ENCODE measurements at places on chromosomes 6 and 20. TPM values are rescaled to one million over a fixed set of nuclear protein-coding genes. Genes with fewer than 3 reads are reported as not detected.

- H3K4me1 ChIP-seq: no peaks in the 10 kb centered on the region
- H3K4me3 ChIP-seq: no peak overlapping the region
- no peaks in the 10 kb centered on the region for H3K36me3 ChIP-seq
- DNase-seq: peak; percentile 40
- no peak overlapping the region for H3K27ac ChIP-seq
- H3K27me3 ChIP-seq: peaks cover 7% of the 10 kb centered on the region
Measured at GRCh38 chr6:6315660-6316059, 4.8 kb downstream of the F13A1 start.

GRCh38 chr6:142900227-142900971 lies 44.6 kb downstream of the HIVEP2 start:
- no peak for DNase-seq
- H3K27ac ChIP-seq: no peak overlapping the region
- peaks cover 15% of the 10 kb centered on the region for H3K4me1 ChIP-seq
- H3K27me3 ChIP-seq: no peaks in the 10 kb centered on the region
- no peaks in the 10 kb centered on the region for H3K36me3 ChIP-seq

DNA sequence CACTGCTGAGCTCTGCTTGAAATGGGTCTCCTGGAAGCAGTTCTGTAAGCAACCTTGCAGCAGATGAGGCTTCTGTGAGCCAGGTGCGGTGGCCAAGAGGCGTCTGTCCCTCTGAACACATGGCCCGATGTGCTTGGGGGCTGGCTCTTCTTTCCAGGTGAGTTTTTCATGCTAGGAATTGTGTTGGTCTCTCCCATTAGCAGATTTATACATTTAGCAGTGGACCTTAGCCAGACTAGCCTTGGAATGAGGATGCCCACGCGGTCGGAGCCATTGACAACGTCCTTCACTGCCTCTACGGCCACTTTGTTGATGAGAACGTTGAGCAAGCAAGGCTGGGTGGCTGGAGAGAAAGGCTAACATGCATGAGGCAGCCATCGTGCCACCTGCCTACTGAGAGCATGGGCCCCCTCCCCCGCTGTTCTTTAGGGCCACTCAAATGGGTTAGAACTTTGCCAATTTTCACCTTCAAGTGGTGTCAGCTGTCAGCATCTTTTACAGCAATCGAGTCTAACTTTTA lies 33.5 kb downstream of the ERMARD start:
- DNase-seq: no peak
- H3K27ac ChIP-seq: no peak overlapping the region
- peaks cover 4% of the 10 kb centered on the region for H3K27me3 ChIP-seq

DNA sequence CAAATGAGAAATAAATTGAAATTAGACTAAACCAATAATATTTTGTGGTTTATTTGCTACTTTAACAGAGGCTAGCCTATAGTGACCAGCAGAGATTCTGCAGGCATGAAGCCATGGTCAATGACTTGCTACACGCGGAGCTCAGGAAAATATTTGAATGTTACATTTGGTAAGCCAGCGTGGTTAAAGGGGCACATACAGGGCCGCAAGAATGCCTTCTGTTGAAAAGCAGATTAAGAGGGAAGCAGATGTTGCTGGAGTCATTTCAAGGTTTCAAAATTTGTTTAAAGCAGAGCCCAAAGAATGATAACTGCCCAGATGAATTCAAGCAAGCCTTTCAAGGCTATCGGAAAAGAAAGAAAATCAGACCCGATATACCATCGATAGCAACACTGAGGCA lies 294.3 kb upstream of the MAN1A1 start:
- no peaks in the 10 kb centered on the region for H3K36me3 ChIP-seq
- H3K27ac ChIP-seq: no peak overlapping the region
- H3K27me3 ChIP-seq: no peaks in the 10 kb centered on the region
- no peak for DNase-seq
- no peaks in the 10 kb centered on the region for H3K4me1 ChIP-seq

DNA sequence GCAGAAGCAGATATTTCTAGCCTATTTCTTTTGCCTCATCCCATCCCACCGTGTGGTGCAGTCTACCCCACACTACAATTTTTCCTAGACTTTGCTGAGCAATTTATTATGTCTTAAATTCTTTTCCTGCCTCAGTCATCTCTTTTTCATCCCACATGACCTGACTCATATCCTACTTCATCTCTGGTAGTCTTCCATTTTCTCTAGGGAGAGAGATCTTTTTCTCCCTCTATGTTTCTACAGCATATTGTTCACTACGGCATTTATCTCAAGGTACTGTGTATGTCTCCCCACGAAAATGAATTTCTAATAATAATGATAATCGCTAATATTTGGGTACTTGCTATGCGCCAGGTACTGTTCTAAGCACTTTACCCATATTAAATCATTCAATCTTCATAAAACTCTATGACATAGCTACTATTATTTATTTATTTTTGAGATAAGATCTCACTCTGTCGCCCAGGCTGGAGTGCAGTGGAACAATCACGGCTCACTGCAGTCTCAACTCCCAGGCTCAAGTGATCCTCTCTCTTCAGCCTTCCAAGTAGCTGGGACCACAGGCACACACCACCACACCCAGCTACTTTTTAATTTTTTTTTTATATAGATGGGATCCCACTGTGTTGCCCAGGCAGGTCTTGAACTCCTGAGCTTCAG lies 15.6 kb downstream of the PDSS2 start:
- no peaks in the 10 kb centered on the region for H3K27me3 ChIP-seq
- no peaks in the 10 kb centered on the region for H3K36me3 ChIP-seq

The PXDC1 gene
- total RNA-seq: 34.4 TPM

DNA sequence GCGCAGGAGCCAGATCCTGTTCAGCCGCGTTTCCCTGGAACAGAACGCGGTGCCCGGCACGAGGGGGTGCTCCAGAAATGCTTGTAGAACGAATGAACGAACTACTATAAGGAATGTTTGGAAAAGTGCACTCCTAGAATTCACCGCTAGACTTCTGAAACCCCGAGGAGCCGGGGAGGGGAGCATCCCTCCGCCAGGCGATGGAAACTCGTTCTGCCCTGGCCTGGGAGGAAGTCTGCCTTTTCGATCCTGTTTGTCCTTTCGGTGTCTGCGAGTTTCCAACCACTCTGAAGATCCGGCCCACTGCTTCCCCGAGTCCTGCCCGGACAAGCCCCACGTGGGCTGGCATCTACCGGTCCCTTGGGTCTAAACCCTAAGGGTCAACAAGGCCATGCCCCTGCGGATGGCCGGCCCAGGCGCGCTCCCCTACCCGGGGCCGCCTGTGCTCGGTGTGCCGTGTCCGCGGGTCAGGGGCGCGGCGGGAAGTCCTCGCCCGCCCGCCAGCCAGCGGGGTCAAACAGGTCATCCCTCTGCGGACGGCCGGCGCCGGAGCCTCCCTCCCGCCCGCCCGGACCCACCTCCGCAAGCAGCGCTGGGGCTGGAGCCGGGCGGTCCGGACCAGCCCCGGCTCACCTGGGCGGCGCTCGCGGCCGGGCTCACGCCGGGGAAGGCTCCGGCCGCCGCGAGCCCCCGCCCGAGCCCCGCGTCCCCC lies 526 bp downstream of the SULF2 start:
- peaks cover 45% of the 10 kb centered on the region for H3K4me1 ChIP-seq
- H3K27ac ChIP-seq: peak overlapping the region; percentile 79
- no peaks in the 10 kb centered on the region for H3K27me3 ChIP-seq
- no peaks in the 10 kb centered on the region for H3K36me3 ChIP-seq
- peak overlapping the region; percentile 32 for H3K4me3 ChIP-seq
- DNase-seq: peak; percentile 51

The OPRM1 gene
- total RNA-seq: not detected

DNA sequence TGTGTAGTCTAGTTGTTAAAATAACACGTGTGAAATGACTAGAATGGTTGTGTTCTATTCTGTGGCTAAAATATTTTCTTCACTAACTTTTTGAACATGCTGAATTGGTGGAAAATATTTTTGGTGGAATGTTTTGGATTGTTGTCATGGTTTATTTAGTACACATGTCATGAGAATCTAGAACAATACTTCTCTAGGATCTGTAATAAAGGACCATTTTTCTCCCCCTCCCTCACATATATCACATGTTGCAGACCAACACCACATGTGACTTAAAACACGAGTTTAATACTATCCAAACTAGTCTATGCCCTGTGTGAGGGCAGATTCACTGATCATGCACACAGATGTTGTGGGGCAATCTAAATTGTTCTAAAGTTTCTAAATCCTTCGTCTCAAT lies 29.2 kb downstream of the FIG4 start:
- H3K4me3 ChIP-seq: no peak overlapping the region
- no peaks in the 10 kb centered on the region for H3K27me3 ChIP-seq
- no peak for DNase-seq
- H3K27ac ChIP-seq: no peak overlapping the region
- peaks cover 42% of the 10 kb centered on the region for H3K36me3 ChIP-seq
- no peaks in the 10 kb centered on the region for H3K4me1 ChIP-seq

DNA sequence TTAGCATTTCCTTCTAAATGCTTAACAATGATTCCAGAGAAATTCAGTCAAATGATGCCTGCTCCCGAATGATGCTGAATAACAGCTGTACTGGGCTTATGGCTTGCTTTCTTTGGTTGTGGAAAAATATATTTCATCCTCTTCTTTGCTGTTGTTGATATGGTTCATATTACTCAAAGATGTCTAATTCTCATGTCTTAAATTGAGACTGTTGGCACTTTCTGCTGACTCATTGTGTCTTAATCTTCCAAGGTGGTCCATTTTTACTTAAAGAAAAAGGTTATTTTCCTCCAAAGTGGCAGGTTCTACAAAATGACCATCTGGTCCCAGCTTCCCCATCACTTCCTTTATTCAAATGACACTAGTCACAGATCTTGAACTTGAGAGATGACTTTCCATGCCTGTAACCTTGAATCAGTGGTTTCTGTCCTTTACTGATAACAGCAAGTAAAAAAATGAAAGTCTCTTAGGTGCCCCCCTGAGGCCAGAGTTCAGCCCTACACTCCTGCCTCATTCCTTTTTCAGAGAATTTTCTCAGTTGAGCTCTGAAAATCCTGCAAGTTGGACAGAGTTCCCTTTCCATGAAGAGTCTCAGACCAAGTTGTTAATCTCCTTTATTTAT lies 6.9 kb downstream of the SNAP25 start:
- H3K27me3 ChIP-seq: peaks cover 12% of the 10 kb centered on the region
- no peak overlapping the region for H3K27ac ChIP-seq
- no peak for DNase-seq
- H3K4me1 ChIP-seq: no peaks in the 10 kb centered on the region
- H3K36me3 ChIP-seq: no peaks in the 10 kb centered on the region
- no peak overlapping the region for H3K4me3 ChIP-seq

- no peak overlapping the region for H3K4me3 ChIP-seq
- no peak overlapping the region for H3K27ac ChIP-seq
- H3K4me1 ChIP-seq: peaks cover 14% of the 10 kb centered on the region
- DNase-seq: no peak
- no peaks in the 10 kb centered on the region for H3K27me3 ChIP-seq
Measured at GRCh38 chr6:38407192-38407591, 232.5 kb downstream of the BTBD9 start.

GRCh38 chr20:19492116-19492515 lies 265.9 kb upstream of the RIN2 start:
- H3K4me1 ChIP-seq: no peaks in the 10 kb centered on the region
- no peaks in the 10 kb centered on the region for H3K27me3 ChIP-seq
- no peak for DNase-seq
- no peaks in the 10 kb centered on the region for H3K36me3 ChIP-seq
- no peak overlapping the region for H3K4me3 ChIP-seq

The PXT1 gene
- not detected for total RNA-seq

The STMND1 gene
- total RNA-seq: not detected

The TPX2 gene
- 2.4 TPM for total RNA-seq

DNA sequence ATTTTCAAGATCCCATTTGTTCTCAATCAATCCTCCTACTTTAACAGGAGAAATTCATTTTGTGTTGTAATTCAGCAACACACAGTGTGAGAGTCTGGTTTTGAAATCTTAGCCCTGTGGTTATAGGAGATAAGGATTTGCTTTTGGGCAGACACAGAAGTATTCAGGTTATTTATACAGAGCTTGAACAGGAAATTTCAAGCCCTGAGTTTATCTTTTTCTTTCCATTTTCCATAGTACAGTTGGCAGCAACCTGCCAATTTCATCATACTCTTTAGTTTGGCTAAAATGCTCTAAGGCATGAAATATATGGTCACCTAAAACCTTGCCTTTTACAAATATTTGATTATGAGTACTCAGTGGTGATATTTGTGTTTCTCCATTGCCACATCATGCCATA lies 41.4 kb downstream of the PKIB start:
- DNase-seq: no peak
- no peaks in the 10 kb centered on the region for H3K4me1 ChIP-seq

The GTF2H4 gene
- 12.6 TPM for total RNA-seq

The PDYN gene
- not detected for total RNA-seq

DNA sequence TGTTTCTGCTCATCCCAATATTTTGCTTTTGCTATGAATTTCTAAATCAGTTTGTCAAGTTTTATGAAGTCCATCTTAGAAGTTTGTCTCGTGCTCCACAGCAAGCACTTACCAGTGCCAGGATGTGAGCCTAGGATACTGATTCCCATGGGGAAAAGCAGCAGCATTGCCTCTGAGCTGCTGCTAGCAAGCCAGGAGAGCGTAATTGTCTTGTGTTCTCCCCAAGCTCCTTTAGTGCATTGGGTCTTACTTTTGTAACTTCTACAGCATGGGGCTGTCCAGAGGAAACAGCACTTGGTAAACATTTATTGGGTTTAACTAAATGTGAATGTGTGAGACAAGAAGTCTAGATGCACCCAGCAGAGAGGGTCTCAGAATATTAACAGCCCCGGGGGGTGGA lies 76.1 kb downstream of the RNF182 start:
- no peaks in the 10 kb centered on the region for H3K4me1 ChIP-seq
- no peak for DNase-seq
- no peak overlapping the region for H3K27ac ChIP-seq
- H3K4me3 ChIP-seq: no peak overlapping the region
- H3K27me3 ChIP-seq: peaks cover under 1% of the 10 kb centered on the region
- H3K36me3 ChIP-seq: no peaks in the 10 kb centered on the region

The PAK5 gene
- not detected for total RNA-seq

DNA sequence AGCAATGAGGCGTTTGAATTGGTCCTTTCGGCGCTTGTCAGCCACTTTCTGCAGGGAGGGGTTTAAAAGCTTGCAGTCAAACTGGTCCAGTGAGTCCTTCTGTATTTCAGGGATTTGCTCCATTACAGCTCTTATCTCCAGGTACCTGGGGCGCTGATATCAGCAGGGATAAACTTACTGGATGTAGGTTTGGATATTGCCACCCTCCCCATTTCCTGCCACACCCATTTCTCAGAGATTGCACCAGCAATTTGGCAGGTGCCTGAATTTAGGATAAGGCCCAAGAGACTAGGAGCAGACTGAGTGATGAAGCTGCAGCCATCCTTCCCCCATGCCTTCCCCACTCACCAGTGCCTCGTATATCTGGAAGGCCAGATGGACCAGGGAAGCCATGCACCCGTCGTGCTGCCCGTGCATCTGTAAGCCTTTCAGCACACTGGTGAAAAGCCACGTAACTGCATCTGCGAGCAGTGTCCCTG lies 7.6 kb downstream of the POLR1C start:
- H3K27ac ChIP-seq: no peak overlapping the region
- no peak overlapping the region for H3K4me3 ChIP-seq
- H3K36me3 ChIP-seq: no peaks in the 10 kb centered on the region
- peaks cover 7% of the 10 kb centered on the region for H3K4me1 ChIP-seq
- H3K27me3 ChIP-seq: no peaks in the 10 kb centered on the region

The GCLC gene
- 35.6 TPM for total RNA-seq
